NCI-H526 (cell line): ENCODE measurements at places on chromosomes 1 and 21.

- DNase-seq = no peak
These were observed 53.6 kb upstream of the DMRTA2 start for GRCh38 chr1:50476800-50477199.

GRCh38 chr1:112817555-112818373 is 102.6 kb upstream of the PPM1J start:
- DNase-seq = no peak

GRCh38 chr1:205379056-205379455 is 22.3 kb upstream of the KLHDC8A start:
- DNase-seq = no peak

DNA sequence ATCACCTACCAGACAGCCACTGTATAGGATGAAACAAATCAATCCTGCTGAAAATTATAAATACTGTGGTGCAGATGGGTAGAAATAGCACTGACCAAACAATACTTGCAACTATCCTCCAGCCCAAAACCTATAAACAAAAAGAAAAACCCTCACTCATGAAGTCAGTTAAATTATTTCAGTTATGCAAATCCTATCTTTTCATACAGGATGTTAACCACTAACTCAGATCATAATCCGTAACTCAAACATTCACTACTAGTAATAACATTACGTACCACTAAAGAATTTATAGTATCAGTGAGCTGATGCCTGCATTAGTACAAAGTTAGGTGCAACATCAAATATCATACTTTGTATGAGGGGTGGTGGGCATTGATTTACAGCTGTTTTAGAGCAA is 2.6 kb downstream of the NDC1 start:
- peak; percentile 76 for DNase-seq

GRCh38 chr1:171563675-171564074 is 58.4 kb upstream of the MYOCOS start:
- no peak for DNase-seq

GRCh38 chr1:173946380-173946921 is 29.3 kb upstream of the SERPINC1 start:
- DNase-seq = no peak

DNA sequence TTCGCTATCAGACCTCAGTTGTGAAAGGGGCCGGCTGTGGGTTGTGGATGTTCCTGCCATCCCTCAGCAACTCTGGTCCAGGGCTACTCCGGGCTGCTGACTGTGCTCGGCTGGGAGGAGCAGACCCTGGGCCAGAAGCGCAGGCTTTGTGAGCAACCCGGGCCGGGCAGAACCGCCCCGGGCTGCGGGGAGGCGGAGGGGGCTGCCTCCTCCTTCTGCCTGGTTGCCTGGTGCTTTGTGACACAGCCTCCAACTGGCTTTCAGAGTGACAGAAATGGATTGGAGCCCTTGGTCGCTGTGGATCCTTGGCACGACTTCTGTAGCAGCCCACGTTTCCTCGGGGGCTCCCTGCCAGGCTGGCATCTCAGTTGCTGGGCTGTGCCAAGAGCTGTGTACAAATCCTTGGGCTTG is 10.0 kb downstream of the DRAXIN start:
- peak; percentile 16 for DNase-seq

GRCh38 chr1:202163281-202164270 is 3.2 kb upstream of the PTPN7 start:
- DNase-seq = no peak

DNA sequence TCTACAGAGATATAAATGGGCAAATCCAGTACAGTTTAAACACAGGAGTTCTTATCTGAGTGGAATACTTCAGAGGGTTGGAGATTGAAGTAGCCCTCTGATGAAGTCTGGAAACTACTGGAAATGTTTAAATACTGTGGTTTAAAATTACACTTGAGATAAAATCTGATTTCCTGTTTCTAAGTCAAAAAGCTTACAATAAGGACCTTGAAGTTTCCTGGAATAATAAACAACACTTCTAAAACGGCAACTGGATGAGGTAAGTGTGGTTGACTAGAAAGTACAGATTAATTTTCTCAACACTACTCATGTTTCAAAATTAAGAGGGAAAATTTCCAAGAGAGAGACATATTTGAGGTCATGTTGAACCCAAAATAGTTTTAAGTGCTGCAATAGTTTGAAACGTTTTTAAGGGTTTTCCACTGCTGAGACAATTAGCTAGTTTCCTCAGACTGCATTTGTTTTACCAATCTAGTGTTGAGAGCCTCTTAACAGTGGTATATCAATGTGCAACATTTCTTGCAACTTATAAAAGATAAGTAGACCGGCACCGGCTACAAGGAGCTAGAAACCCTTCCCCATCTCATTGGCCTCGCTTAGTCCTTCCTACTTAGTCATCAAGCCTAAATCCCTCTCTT is 27.4 kb downstream of the KCNA3 start:
- DNase-seq = no peak

DNA sequence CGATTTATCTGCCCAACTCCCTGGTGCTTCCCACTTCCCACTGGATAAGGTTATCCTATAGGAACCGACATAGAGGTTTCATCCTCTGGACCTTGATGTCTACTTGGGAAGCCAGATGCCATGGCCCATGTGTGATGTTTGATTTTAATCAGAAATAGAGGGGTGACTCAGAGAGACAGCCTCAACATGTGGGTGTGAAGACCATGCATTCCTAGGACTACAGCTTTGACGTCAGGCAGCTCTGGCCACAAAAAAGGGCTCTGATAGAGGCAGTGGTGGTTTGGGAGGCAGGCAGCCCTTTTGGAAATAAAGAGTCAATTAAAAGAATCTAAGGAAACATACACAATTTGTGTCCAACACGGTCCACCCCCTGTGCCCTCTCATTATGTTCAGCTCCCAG is 5.2 kb upstream of the SH2D2A start:
- no peak for DNase-seq

- DNase-seq = no peak
These were observed 8.1 kb upstream of the RCC2 start for GRCh38 chr1:17447501-17447992.

GRCh38 chr1:93798291-93798690 is 80.7 kb downstream of the DNTTIP2 start:
- DNase-seq = no peak

GRCh38 chr1:25194054-25194453 is 38.2 kb downstream of the SYF2 start:
- DNase-seq = no peak

- DNase-seq = no peak
These were observed 99.4 kb downstream of the TSEN15 start for GRCh38 chr1:184150776-184151531.

GRCh38 chr1:226676381-226676780 is 62.7 kb downstream of the ITPKB start:
- DNase-seq = no peak

DNA sequence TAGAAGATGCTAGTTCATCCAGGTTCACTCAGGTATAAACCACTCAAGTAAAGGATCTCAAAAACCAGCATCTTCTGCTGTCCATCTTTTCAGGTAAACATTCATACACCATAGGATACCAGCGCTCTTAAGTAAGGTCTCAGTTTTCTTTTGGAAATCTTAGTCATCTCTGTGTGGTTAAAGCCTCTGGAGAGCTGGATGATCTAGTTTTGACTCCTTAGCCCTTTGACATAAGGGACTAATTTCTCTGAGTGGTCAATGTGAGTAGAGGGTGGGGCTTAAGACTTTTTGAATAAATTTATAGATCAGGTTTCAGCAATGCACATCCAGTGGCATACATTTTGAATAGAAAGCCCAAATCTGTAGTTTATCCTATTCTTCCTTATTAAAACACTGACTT is 92.3 kb downstream of the CTH start:
- no peak for DNase-seq

DNA sequence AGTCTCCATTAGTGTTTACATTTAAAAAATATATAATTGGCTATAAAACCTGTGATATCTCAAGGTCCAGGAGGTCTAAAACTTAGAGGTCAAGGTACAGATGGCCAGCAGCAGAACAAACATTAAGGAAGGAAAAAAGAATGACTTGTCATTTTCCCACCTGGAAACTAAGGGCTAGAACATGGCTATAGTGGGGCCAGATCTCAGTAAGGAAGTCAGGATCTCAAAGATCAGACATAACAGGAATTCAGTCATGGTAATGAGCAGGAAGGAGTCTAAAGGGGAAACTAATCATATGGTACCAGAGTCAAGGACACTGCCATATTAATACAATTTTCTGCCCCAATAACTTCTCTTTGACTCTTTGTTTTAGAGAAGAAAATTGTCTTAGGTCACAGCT is 1018.8 kb downstream of the PLA2G4A start:
- DNase-seq = no peak

DNA sequence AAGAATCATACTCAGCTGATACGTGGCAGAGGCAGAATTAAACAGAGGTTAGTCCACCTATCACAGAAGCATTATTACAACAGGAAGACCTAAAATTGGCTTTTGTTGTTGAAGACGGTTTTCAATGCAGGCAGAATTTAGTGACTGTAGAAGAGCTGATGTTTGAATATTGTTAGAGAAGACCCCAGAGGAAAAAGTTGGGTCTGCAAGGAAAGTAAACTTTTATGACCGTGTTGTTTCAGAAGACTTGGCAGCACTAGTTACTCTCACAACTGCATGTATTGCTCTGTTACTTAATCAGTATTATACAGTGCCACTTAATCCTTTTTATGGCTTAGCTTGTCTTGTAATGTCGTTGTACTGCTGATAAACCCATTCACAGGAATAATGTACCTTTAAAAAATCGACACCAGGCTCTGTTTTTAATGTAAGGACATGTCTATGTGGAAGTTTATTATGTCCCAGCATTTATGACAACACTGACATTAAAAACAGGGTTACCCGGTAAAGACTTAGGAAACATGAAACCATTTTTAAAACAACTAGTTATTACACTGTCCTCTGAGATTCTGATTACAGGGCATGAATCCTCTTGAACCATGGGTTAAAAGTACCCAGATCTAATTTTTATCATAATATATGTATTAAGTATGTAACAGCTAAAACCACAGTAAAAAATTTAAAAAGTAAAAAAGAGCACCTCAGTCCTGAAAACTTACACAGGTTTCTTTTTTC is 235.4 kb downstream of the TTLL7 start:
- peak; percentile 51 for DNase-seq

DNA sequence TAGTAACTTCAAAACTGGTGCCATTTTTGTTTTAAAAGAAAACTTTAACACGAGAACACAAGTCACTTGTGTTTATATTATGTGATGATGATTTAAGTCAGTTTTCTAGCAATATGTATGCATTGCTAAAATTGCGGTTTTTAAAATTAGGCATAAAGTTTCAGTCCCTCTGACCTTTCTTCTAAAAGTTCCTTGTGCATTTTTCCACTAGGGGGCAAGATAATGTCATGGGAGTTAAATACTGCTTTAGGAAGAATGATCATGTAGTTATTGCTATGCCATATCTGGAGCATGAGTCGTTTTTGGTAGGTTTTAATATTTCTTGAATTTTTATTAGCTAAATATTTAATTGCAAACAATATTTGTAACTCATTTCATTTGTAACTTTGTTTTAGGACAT is 10.7 kb downstream of the CDC7 start:
- DNase-seq = no peak

- peak; percentile 93 for DNase-seq
These were observed 41.7 kb downstream of the PLXNA2 start for GRCh38 chr1:208202333-208202995.

DNA sequence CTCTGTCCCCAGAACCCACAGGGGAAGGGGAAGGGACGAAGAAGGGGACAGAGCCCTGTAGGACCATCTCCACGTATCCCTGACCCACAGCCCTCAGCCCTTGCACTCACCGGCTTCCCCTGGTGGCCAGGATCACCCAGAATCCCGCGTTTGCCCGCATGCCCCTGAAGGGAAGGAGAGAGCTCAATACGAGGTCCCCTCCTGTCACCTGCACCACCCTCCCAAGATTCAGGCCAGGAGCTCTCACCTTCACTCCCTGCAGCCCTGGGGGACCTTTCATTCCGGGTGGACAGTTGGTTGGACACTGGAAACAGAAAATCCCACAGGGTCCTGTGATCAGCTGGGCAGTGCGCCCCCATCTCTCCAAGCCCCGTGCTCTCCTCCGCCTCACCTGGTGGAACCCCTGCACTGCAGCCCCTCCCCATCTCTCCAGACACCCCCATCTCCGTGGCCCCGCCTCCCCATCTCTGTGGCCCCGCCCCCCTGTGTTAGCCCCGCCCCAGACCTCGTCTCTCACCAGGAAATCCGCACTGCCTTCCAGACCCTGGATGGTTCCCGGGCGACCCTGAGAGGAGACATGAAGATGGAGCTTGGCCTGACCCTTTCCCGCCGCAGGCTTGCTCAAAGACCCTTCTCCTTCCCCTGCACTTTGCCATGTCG is 6.0 kb downstream of the COL9A2 start:
- no peak for DNase-seq

DNA sequence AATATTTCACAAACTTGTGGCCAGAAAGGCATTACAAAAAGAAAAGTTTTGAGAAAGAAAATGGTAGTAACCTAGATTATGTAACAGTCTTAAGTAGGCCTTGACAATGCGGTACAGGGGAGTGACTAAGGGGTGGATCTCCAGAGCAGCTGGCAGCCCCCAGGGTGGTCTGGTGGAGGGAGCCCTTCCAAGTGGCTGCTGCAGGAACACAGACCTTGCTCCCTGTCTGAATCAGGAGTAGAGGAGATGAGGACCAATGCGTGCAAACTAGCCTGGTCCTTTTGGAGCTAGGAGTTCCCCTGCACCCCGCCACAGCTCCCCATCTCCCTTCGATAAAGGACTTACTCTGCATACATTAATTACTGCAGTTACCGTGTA is 189.0 kb downstream of the NFIA start:
- DNase-seq = no peak

DNA sequence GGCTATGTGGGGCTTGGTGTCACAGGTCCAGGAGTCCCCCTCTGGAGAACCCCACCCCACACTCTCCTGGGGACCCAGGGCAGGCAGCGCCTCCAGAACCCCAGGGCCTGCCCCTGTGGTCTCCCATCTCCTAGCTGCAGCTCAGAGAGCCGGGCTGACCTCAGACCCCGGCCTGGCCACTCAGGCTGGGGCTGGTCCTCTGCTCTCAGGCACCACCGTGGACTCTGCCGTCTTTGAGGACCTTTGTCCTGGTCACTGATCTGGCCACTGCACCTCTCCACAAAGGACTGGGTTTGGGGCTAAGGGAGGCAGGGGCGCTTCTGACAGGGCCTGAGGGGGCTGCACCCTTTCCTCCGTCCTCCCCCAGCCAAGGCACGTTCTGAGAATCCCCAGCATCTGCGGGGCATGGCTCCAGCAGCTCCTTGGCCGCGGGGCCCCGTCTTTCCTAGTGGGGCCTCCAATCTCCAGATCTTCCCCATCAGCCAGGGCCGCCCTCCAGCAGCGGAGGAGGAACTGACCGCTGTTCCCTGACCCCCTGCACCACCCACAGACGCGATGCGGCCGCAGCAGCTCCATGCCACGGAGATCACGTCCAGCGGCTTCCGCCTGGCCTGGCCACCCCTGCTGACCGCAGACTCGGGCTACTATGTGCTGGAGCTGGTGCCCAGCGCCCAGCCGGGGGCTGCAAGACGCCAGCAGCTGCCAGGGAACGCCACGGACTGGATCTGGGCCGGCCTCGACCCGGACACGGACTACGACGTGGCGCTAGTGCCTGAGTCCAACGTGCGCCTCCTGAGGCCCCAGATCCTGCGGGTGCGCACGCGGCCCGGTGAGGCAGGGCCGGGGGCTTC is 3.3 kb downstream of the VWA1 start:
- no peak for DNase-seq

GRCh38 chr21:40018871-40019475 is 151.7 kb downstream of the PCP4 start:
- DNase-seq = no peak

- no peak for DNase-seq
These were observed 161.0 kb upstream of the HP1BP3 start for GRCh38 chr1:20948101-20948500.
